ENCODE measurements at places on chromosomes 6 and 20.
A peak's percentile ranks its signal among the peaks of the same experiment; 100 is the strongest.

GRCh38 chr6:131694832-131695426 is 6.3 kb downstream of the OR2A4 start:
- peak; percentile 51 for DNase-seq

- no peak for DNase-seq
Measured at GRCh38 chr20:8242827-8243724, 111.0 kb downstream of the PLCB1 start.

DNA sequence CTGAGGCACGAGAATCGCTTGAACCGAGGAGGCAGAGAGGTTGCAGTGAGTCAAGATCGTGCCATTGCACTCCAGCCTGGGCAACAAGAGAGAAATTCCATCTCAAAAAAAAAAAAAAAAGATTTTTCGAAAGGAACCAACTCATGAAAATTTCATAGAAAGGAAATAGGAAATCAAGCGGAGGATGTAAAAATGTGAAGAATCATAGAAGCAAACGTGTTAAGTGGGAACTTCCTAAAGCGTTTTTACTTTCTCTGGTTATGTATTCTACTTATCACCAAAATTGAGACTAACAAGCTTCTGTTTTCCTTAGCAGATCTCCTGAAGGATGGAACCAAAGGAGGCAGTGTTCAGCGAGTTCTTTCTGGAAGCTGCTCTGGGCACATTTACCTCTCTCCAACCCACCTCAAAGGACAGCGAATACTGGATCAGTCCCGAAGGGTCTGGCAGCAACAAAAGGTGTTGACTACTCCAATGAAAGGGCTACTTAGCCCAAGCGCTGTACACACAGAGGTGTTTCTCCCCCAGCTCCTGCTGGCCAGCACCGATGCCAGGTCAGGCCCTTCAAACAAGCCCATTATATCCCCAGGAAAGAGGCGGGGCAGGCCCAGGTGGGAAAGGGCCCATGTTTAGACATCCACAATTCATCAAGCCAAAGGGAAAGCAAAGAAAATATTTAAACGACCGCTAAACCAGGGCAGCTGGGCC is 327.5 kb upstream of the JARID2 start:
- no peak for DNase-seq

- DNase-seq, result no peak
Measured at GRCh38 chr6:14254505-14254904, 136.9 kb downstream of the CD83 start.

DNA sequence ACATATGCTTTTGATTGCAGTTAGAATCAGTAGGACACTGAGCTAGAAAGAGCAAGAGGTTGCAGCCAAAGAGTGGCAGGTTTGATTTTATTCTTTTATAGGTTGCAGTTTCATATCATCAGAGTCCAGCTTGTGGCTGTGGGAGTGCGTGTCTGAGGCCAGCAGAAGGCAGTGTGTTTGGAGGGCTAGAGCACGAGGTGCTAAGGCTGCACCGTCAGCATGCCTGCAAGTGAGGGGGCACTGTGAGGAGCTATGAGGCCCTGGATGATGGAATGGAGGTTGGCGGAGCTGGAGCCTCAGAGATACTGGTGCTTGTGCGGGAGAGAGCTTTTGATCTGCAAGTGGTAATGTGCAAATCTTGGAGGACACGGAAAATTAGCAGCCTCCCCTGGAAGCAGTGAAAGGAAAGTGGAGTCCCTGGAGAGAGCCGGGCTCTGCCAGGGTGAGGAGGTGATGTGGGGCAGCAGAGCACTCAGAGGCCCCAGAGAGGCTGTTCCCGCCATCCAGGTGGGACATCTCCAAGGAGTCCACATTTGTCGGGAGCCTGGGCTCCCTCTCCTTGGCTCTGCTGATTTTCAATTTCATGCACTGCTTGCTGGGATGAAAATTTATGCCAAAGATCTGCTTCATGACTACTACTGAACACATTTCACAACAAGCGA is 43.6 kb downstream of the PXDC1 start:
- DNase-seq, result no peak

- DNase-seq, result no peak
Measured at GRCh38 chr6:14925025-14925698, 320.7 kb upstream of the JARID2 start.

DNA sequence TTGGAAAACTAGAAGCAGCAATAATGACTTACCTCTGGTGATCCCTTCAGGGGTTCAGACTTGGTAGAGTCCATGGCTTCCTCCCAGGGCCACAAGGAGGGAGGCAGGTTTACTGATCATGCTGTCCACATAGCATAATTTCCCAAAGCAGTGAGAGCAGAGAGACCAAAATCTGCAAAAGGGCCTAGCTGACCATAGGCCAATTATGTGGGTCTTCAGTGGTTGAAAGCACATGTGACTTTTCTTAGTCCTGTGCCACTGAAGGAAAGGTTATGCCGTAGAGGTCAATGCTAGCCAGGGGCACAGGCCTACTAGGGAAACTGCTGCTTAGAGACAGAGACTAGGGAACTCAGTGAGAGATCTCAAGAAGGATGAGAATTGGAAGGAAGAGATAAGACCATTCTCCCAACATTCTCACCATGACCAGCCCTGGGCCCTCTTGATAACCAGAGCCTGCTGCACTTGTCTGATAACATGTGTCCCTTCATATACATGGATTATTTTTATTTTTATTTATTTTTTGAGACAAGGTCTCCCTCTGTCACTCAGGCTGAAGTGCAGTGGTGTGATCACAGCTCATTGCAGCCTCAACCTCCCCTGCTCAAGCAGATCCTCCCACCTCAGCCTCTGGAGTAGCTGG is 2.0 kb upstream of the GTPBP2 start:
- no peak for DNase-seq

DNA sequence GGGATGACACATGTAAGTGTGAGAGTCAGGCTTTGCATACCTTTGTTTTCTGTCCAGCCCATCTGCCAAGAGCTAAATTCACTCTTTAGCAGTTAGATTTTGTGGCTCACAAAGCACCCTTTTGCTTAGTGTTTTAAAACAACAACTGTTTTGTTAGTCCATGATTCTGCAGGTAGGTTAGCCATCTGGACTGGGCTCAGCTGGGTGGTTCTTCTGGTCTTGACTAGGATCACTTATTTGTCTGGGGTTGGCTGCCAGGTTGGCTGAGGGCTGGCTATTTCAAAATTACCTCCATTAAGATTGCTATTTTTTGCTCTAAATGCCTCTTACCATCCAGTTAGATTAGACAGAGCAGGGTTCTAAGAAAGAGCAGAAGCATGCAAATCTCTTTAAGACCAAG is 489.3 kb downstream of the BTBD3 start:
- no peak for DNase-seq

DNA sequence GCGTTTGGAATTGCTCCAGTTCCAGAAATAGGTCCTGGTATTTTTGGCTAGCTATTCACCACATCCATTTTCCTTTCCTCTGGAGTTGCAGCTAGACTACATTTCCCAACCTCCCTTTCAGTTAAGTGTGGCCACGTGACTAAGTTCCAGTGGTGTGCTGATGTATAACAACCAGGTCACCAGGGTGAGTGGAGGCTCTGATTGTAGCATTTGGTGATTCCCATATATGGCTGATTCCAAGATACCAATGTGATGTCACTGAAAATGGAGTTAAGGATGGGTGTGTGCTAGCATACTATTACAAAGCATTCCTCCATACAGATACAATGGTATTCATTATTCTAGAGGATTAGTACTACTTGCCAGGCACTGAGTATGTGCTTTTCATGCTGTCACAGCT is 49.7 kb upstream of the STK35 start:
- DNase-seq, result no peak

DNA sequence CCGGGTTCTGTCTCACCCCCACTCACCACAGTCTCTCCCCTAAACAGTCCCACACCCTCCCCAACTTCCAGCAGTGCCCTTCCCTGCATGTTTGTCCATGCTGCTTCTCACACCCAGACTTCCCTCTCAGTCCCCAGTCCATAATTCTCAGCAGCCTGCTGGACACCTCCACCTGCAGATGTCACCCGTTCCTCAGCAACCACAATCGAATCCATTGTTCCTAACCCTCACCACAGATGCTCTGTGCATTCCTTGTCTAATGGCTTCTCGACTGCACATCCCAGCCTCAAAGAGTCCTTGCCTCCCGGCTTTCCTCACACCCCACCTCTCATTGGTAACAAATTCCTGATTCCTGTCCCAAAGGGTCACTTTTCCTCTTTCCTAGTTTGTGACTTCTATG is 55.6 kb downstream of the GOPC start:
- no peak for DNase-seq

DNA sequence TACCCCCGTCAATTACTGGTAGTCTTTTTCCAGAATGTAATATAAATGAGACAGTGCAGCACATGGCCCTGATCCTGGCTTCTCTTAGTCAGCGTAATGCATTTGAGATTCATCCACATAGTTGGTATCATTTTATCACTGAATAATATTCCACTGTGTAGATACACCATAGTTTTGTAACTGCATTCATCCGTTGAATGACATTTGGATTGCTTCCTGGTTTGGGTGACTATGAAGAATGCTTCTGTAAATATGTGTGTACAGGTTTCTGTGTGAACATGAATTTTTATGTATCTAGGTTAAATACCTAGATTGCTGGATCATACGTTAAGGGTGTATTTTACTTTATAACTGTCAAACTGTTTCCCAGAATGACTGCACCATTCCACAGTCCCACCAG is 62.6 kb upstream of the STMND1 start:
- no peak for DNase-seq

DNA sequence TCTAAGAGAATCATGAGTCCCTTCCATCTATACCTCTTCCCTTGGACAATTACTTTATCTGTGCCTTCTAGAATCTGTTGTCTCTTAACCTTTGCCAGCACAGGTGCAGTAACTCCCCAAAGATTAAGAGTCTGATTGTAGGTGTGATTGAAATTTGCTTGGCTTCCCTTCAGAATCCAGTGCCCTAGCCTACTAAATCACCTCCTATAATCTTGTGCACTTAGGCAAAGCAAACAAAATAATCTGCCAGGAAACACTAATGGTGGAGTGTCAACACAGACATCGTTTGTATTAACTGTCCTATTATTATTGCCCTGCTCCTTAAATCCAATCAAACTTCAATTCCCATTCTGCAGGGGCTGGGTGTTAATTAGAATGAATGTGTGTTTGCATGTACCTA is 28.0 kb downstream of the ID4 start:
- DNase-seq, result no peak

GRCh38 chr20:51128198-51128597 is 105.3 kb upstream of the KCNG1 start:
- DNase-seq, result no peak

- no peak for DNase-seq
Measured at GRCh38 chr20:17652411-17652810, 29.6 kb downstream of the RRBP1 start.

DNA sequence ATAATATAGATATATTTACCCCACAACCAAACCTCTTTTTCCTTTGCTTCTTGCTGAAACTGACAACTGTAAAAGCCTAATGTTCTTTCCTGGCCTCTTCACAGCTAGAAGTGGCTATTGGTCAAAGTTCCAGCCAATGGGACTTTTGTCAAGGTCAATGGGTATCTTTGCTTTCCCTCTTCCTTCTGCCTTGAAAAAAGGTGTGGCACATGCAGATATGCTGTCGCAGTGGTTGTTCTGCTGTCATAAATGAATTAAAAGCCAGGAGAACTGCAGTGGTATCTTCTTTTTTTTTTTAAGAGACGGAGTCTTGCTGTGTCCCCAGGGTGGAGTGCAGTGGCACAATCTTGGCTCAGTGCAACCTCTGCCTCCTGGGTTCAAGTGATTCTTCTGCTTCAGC is 29.9 kb downstream of the MAN1A1 start:
- DNase-seq, result no peak

- no peak for DNase-seq
Measured at GRCh38 chr20:3784216-3784853, 2.2 kb downstream of the CENPB start.

- DNase-seq, result peak; percentile 27
Measured at GRCh38 chr6:170424604-170425126, 118.1 kb downstream of the FAM120B start.

DNA sequence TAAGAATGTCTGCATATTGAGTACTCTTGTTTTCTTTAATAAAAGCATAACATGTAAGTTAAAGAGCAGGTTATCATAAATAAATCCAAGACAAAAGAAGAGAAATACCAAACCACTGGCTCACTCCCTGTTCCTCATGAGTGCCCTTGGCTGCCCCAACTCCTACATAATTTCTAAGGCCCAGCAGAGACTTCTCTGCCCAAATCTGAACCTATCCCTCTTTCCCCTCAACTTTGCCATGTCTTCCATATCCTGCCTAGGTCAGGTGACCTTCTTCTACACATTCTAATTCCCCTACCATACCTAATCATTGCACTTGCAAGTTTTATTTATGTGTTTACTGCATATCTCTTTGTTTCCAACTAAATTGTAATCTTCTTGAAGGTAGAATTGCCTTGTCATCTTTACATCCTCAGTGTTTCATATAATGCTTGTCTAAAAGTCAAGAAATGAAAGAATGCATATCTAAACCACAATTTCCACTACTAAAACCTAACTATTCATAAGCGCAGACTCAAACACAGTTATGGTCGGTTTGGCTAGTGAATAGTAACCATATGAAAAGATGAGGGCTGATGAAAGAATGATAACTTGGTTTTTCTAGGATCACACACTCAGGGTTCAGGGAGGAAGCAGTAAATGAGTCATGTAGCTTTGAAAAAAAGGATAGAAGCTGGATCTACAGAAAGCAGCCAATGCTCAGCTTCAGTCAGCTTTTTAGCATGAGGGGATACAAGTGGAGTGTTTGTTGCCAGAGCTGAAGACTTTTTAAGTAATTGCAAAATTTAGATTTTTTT is 53.3 kb upstream of the EYA4 start:
- no peak for DNase-seq

DNA sequence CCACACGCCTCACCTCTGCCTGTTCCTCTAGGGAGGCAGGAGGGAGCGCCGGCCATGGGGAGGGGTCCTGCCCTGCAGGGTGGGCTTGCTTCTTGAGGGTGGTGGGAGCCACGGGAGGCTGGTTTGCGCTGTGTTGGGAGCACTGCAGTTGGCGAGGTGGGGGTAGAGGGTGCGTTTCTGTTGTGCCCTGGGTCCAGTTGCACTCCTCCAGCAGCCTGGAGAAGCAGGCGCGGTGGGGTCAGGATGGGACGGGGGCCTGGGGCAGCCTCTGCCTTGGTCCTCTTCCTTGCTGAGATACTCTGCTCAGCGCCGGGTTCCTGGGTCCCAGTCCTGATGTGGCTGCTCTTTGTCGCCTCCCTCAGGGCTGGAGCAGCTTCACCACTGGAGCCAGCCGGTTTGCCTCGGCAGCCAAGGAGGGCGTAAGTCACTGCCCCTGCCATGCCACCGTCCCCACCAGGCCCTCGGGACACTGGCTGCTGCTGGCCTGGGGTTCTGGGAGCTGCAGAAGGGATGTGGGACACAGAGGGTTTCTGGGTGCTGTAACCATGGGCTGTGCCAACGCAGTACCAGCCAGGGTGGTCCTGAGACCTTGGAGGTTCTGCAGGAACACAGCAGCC is 8.4 kb downstream of the ARFGAP1 start:
- DNase-seq, result no peak

GRCh38 chr6:158358450-158359077 is 46.3 kb downstream of the TULP4 start:
- no peak for DNase-seq

- DNase-seq, result no peak
Measured at GRCh38 chr6:2450546-2450945, 205.1 kb upstream of the GMDS start.

- DNase-seq, result no peak
Measured at GRCh38 chr6:149077208-149077607, 240.3 kb upstream of the TAB2 start.
